ENCODE measurements at places on chromosomes 12 and 14.

DNA sequence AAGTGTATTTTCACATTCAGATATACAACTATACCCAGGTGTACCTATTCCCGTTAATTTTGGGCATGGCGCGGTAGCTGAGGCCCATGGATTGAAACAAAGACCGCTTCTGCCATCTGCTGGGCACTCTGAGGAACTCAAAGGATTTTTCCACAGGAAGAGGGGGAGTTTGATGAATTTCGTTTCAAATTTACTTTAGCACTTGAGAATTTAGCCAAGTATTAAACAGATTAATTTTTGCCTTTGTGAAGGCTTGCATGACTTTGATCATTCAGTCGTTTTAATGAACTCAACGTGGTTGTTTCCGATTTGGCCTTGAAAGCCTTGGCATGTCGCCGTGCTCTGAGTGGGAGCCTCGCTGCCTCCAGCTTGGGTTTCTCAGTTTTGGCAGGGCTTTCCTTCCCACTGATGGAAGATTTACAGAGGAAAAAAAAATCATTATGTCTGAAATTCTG lies 153.2 kb upstream of the DDHD1 start:
- DNase-seq, result no peak

DNA sequence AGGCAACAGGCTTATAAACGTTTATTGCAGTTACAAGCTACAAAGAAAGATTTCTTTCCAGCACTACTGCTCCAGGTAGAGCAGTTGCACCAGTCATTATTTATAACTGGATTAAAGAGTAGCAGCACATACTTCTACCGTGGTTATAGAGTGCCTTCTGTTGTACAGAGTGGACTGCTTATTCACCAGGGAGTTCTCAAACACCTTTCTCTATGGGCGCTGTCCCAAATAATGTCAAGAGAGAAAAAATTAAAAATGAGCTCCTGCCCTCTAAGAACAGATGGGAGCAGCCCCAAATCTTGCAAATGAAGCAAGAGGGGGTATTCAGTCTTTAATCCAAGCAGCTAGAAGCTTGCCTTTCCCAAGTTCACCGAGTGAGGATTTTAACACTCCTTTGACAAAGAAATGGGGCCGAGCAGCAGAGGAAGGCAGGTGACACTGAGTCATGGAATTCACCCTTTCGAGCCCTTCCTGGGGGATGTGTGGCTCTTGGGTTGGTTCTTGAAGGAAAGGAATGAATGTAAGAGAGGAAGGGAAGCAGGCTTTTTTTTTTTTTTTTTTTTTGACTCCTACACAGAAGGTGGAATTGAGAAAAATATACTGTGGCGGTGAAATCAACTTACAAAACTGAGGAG lies 181.2 kb downstream of the PRKCH start:
- no peak for DNase-seq

GRCh38 chr12:59113831-59114615 lies 193.7 kb upstream of the LRIG3 start:
- no peak for DNase-seq

GRCh38 chr12:72978999-72979398 lies 706.8 kb downstream of the TRHDE start:
- DNase-seq, result no peak

GRCh38 chr12:120820884-120821510 lies 83.2 kb downstream of the SPPL3 start:
- DNase-seq, result no peak

DNA sequence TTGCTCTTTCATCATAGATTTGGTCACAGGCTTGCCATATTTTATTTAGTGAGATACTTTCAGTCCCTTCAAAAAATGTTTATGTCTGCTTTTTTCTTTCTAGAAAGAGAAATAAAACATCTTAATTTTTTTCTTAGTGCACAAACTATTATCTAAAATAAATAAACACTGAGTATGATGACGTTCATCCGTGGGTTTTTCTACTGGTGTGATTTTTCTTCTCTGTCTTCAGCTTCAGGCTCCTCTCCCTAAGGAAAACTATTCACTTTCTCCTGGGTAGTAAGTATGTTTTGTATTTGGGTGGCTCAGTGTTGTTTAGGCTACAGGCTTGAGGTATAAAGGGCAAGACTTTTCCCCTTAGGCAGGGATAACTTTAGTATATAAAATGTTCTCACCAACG lies 154.7 kb downstream of the DACT1 start:
- DNase-seq, result no peak

GRCh38 chr12:63003223-63003819 lies 68.4 kb upstream of the PPM1H start:
- no peak for DNase-seq

- no peak for DNase-seq
Measured at GRCh38 chr14:87896393-87897380, 96.3 kb downstream of the GALC start.

- no peak for DNase-seq
Measured at GRCh38 chr14:66824251-66824650, 316.3 kb downstream of the GPHN start.

DNA sequence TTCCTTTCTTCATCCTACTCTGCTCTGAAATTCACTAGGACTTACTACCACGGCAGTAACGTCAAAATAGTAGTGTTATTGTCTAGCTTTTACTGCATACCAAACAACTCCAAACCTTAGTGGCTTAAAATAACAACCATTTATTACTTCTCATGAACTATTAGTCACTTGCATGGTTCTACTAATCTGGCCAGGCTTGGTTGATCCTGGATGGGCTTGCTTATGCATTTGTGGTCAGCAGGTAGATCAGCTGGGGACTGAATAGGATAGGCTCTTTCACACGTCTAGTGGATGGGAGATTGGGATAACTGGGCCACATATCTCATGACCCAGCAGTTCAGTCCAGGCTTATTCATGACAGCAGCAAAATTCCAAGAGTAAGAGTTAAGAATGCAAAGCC lies 9.4 kb upstream of the SLC35F4 start:
- no peak for DNase-seq

Data from effector memory CD4-positive, alpha-beta T cell (primary cell).